ENCODE measurements at places on chromosomes 7 and 10. TPM values are rescaled to one million over a fixed set of nuclear protein-coding genes. Genes with fewer than 3 reads are reported as not detected.

The NPFFR1 gene
- total RNA-seq, result 0.14 TPM

The GPR15LG gene
- total RNA-seq, result not detected

The GIMAP6 gene
- total RNA-seq, result not detected

The DPP6 gene
- total RNA-seq, result 0.18 TPM

The NUTM2B gene
- total RNA-seq, result 1.0 TPM

The TMEM130 gene
- 12.5 TPM for total RNA-seq

The CTNNA3 gene
- total RNA-seq, result 14.2 TPM

The C7orf57 gene
- not detected for total RNA-seq

The MOGAT3 gene
- total RNA-seq, result not detected

The CYP2C19 gene
- total RNA-seq, result not detected

The NPSR1 gene
- total RNA-seq, result not detected

The STX1A gene
- 13.2 TPM for total RNA-seq

The SP8 gene
- not detected for total RNA-seq

The SVIL gene
- 302 TPM for total RNA-seq

The CBLL1 gene
- 25.3 TPM for total RNA-seq

GRCh38 chr10:36383349-36383748 lies 741.3 kb upstream of the FZD8 start:
- no peaks in the 10 kb centered on the region for H3K4me1 ChIP-seq
- no peak overlapping the region for H3K27ac ChIP-seq
- H3K4me3 ChIP-seq, result no peak overlapping the region
- DNase-seq, result no peak
- H3K27me3 ChIP-seq, result no peaks in the 10 kb centered on the region
- H3K36me3 ChIP-seq, result no peaks in the 10 kb centered on the region

DNA sequence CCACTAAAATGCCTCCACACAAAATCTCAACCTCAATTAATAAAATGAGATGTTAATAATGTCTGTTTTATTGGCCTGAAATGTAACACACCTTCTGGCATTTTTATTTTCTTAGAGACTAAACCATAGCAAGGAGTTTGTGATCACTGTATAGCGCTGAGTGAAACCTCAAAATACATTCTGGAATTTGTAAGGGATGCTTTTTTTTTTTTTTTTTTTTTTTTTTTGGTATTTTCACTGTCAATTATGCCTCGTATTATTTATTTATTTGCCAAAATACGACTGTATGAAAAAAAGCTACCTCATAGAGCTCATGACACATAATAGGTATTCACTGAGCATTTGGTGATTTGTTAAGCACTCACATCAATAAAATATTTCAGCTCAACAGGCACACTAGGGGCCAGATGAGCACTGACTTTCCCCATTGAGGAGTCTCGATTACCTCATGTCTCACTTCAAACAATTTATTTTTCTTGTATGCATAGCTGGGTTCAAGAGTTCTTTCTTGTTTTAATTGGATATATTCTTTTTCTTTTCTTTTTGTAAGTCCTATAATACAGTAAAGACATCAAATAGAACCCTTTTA lies 36.5 kb downstream of the SEMA3C start:
- no peak overlapping the region for H3K4me3 ChIP-seq
- H3K27me3 ChIP-seq, result no peaks in the 10 kb centered on the region
- H3K36me3 ChIP-seq, result peaks cover 9% of the 10 kb centered on the region

- DNase-seq, result no peak
- no peak overlapping the region for H3K4me3 ChIP-seq
- no peak overlapping the region for H3K27ac ChIP-seq
- H3K27me3 ChIP-seq, result no peaks in the 10 kb centered on the region
- H3K4me1 ChIP-seq, result no peaks in the 10 kb centered on the region
- H3K36me3 ChIP-seq, result no peaks in the 10 kb centered on the region
Observed at GRCh38 chr7:129343099-129343700, 91.0 kb upstream of the STRIP2 start.

- DNase-seq, result no peak
- no peak overlapping the region for H3K4me3 ChIP-seq
- H3K27ac ChIP-seq, result no peak overlapping the region
Observed at GRCh38 chr7:35355911-35356310, 102.0 kb upstream of the TBX20 start.

DNA sequence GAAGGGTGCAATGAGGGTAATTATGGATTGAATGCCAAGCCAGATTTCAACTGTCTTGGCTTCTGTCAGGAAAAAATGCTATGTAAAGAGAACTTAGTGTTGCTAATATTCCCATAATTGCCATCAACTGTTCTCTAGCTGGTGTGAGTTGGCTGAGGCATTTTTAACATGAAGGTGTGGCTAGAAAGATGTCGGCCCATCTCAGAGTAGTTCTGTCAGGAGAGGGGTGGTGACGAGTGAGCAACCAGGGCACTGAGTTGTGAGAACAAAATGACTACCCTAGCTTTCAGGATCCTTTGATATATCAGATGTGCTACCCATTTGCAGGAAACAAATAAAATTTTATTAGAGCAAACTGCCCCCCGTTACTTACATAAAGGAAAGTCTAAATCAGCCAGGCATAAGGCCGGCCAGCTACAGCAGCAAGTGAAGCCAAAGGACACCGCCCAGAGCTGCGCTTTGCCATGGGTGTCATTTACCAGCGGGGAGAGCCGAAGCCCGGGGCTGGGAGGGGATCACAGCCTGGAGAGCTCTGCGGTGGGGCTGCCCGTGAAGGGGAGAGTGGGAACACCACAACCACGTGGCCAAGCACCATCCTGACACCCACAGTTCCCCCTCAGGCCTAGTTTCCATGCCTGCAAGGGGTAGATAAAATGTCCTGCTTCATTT lies 141.4 kb downstream of the ICA1 start:
- peaks cover 8% of the 10 kb centered on the region for H3K4me1 ChIP-seq
- H3K4me3 ChIP-seq, result no peak overlapping the region
- H3K27ac ChIP-seq, result no peak overlapping the region
- H3K36me3 ChIP-seq, result no peaks in the 10 kb centered on the region

DNA sequence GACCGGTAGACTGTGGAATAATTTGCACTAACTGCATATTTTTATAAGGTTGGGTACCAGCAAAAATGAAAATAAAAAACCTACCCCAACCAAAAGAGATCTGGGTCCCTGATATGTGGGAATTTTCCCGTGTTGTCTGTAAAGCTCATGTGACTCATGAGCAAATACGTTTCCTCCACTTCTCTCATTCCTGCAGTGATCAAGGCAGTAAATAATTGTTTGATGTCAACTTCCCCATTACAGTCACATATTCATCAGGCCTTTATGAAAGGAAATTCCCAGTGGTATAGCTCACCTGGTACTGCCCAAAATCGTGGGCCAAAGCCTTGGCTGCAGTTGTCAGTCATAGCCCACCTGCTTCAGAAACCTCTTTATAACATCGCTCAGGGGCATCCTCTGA lies 166.0 kb upstream of the ANK3 start:
- no peak overlapping the region for H3K4me3 ChIP-seq
- peaks cover 25% of the 10 kb centered on the region for H3K36me3 ChIP-seq
- no peaks in the 10 kb centered on the region for H3K4me1 ChIP-seq
- no peaks in the 10 kb centered on the region for H3K27me3 ChIP-seq
- no peak overlapping the region for H3K27ac ChIP-seq
- DNase-seq, result no peak

- H3K4me3 ChIP-seq, result no peak overlapping the region
- no peaks in the 10 kb centered on the region for H3K4me1 ChIP-seq
- H3K27me3 ChIP-seq, result no peaks in the 10 kb centered on the region
- no peak for DNase-seq
- no peak overlapping the region for H3K27ac ChIP-seq
Observed at GRCh38 chr10:66167816-66168215, 758.0 kb upstream of the LRRTM3 start.

DNA sequence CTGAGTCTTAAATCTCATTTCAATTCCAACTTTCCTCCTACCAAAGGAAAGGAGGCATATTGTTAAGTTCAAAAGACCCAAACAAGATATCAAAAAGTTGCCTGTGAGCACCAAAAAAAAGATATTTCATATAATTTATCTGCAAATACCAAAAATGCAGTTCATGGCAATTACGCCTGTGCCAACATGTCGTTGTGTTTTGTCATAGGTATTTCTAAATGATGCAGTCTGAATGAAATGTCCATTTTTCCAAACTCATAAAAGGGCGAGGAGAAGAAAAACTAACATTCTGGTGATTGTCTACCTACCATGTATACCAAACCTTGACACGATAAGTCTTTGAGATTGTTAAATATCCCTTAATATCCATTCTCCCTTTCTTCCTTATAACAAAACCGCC lies 109.8 kb downstream of the SGMS1 start:
- no peak for DNase-seq

DNA sequence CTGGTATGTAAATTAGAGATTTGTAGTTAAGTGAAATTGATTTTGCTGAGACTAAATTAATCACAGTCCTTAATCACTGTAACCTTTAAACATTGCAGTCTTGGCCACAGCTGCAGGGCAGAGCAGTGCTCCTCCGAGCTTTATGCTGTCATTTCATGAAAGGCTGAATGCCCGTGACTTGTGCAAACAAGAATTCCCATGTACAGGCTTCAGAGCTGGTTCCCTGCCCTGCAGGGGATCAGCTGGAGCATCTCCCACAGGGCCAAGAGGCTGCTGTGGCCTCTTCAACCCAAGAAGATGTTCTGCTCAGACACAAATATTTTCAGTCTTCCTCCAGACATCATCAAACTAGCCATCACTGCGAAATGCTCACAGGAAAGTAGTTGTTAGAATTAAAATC lies 419.1 kb downstream of the AUTS2 start:
- H3K4me1 ChIP-seq, result peaks cover 37% of the 10 kb centered on the region
- no peaks in the 10 kb centered on the region for H3K27me3 ChIP-seq
- H3K4me3 ChIP-seq, result no peak overlapping the region
- DNase-seq, result no peak
- H3K27ac ChIP-seq, result no peak overlapping the region
- H3K36me3 ChIP-seq, result no peaks in the 10 kb centered on the region

- DNase-seq, result no peak
- peaks cover 35% of the 10 kb centered on the region for H3K4me1 ChIP-seq
- H3K27ac ChIP-seq, result peak overlapping the region; percentile 96
- H3K36me3 ChIP-seq, result no peaks in the 10 kb centered on the region
- H3K4me3 ChIP-seq, result no peak overlapping the region
Observed at GRCh38 chr10:31118556-31118955, 86.9 kb upstream of the ZNF438 start.

GRCh38 chr10:72597897-72598296 lies 28.0 kb downstream of the MICU1 start:
- no peak for DNase-seq
- no peaks in the 10 kb centered on the region for H3K27me3 ChIP-seq
- no peak overlapping the region for H3K27ac ChIP-seq
- peaks cover 3% of the 10 kb centered on the region for H3K4me1 ChIP-seq
- H3K4me3 ChIP-seq, result no peak overlapping the region

- H3K27ac ChIP-seq, result no peak overlapping the region
- H3K4me1 ChIP-seq, result peaks cover 4% of the 10 kb centered on the region
- no peaks in the 10 kb centered on the region for H3K27me3 ChIP-seq
- H3K4me3 ChIP-seq, result no peak overlapping the region
- H3K36me3 ChIP-seq, result no peaks in the 10 kb centered on the region
Observed at GRCh38 chr7:83486536-83486935, 162.4 kb downstream of the SEMA3E start.

DNA sequence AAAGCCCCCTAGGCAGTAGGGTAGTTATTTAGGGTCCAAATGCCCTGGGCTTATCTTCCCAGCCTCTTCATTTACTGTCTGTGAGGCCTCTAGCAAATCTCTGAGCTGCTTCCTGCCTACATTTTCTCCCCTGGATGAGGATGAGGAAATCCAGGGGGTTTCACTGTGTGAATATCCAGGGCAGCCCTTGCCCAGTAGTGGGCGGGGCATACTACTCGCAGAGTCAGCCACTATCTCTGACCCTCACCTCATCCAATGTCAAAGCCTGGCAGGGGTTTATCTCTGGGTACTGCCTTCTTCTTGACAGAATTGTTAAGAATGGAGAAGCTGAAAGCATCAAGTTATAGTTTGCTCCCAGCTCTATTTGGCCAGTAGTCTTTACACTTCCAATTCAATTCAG lies 48.9 kb downstream of the CUZD1 start:
- no peak for DNase-seq
- no peak overlapping the region for H3K27ac ChIP-seq
- H3K4me1 ChIP-seq, result no peaks in the 10 kb centered on the region

GRCh38 chr7:148793590-148793989 lies 90.5 kb downstream of the EZH2 start:
- no peak for DNase-seq
- no peak overlapping the region for H3K4me3 ChIP-seq
- H3K4me1 ChIP-seq, result no peaks in the 10 kb centered on the region
- H3K36me3 ChIP-seq, result peaks cover 72% of the 10 kb centered on the region

GRCh38 chr7:155961241-155962190 lies 149.3 kb upstream of the SHH start:
- H3K27me3 ChIP-seq, result peaks cover 21% of the 10 kb centered on the region
- DNase-seq, result no peak
- H3K36me3 ChIP-seq, result no peaks in the 10 kb centered on the region
- H3K4me1 ChIP-seq, result no peaks in the 10 kb centered on the region
- no peak overlapping the region for H3K4me3 ChIP-seq

- no peak overlapping the region for H3K27ac ChIP-seq
- no peak for DNase-seq
- H3K27me3 ChIP-seq, result no peaks in the 10 kb centered on the region
- peaks cover 61% of the 10 kb centered on the region for H3K36me3 ChIP-seq
- peaks cover 16% of the 10 kb centered on the region for H3K4me1 ChIP-seq
- no peak overlapping the region for H3K4me3 ChIP-seq
Observed at GRCh38 chr10:37972396-37972795, 4.1 kb downstream of the ZNF25 start.

DNA sequence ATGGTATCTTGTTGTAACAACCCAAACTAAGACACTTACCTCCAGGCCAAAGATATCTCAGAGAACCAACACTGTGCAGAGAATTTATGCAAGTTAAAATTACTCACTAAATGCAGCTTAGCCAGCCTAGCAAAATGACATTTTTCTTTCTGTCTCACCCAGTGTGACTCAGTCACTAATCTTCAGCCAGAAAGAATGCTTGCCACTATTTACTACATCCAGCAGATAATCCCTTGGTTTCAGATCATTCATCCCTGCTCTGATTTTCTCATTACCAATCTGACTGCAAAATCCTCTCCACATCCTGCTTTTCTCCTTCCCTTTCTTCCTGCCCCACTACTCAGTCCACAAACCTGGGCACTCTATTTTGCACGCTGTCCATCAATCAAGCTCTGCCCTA lies 93.5 kb upstream of the NEBL start:
- H3K4me3 ChIP-seq, result no peak overlapping the region
- DNase-seq, result no peak

- H3K4me3 ChIP-seq, result no peak overlapping the region
- peaks cover 25% of the 10 kb centered on the region for H3K4me1 ChIP-seq
- no peaks in the 10 kb centered on the region for H3K27me3 ChIP-seq
- peak overlapping the region; percentile 45 for H3K27ac ChIP-seq
- peaks cover 4% of the 10 kb centered on the region for H3K36me3 ChIP-seq
Observed at GRCh38 chr10:110783509-110784107, 88.1 kb upstream of the PDCD4 start.

GRCh38 chr7:148924011-148924410 lies 39.9 kb upstream of the EZH2 start:
- no peaks in the 10 kb centered on the region for H3K27me3 ChIP-seq
- no peak overlapping the region for H3K27ac ChIP-seq
- peaks cover 14% of the 10 kb centered on the region for H3K4me1 ChIP-seq
- H3K36me3 ChIP-seq, result no peaks in the 10 kb centered on the region

GRCh38 chr10:43940898-43941837 lies 292.5 kb upstream of the ZNF32 start:
- H3K36me3 ChIP-seq, result no peaks in the 10 kb centered on the region
- H3K4me1 ChIP-seq, result peaks cover 42% of the 10 kb centered on the region
- no peak for DNase-seq
- H3K27me3 ChIP-seq, result peaks cover 16% of the 10 kb centered on the region
- H3K27ac ChIP-seq, result no peak overlapping the region

GRCh38 chr10:87053577-87054181 lies 33.6 kb downstream of the FAM25A start:
- H3K27me3 ChIP-seq, result no peaks in the 10 kb centered on the region
- H3K4me1 ChIP-seq, result peaks cover 4% of the 10 kb centered on the region
- DNase-seq, result no peak
- no peak overlapping the region for H3K4me3 ChIP-seq
- peaks cover 26% of the 10 kb centered on the region for H3K36me3 ChIP-seq

Measured in mesothelial cell of epicardium (in vitro differentiated cells).